ENCODE measurements at places on chromosomes 2 and 18.

DNA sequence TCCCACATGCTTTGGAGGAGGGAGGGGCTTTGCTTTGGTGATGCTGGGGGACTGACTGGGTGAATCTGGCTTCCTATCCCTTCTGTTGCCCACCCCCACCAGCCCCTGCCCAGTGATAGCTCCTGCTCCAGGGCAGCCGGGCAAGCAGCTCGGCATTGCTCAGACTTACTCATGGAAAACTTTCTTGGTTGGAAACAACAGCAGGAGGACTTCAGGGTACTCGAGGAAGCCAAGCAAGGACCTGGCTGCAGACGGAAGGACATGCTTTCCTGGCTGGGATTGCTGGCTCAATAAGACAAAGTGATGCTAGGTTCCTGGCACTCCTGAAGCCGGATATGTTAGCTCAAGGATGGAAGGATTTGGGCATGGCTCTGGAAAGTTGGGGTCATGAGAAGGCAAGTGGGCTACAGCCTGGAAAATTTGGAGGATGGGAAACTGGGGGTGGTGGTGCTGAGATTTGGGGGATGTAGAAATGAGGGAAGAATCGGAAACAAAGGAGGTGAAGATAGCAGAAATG is 3.1 kb downstream of the SPEG start:
- no peak for DNase-seq

DNA sequence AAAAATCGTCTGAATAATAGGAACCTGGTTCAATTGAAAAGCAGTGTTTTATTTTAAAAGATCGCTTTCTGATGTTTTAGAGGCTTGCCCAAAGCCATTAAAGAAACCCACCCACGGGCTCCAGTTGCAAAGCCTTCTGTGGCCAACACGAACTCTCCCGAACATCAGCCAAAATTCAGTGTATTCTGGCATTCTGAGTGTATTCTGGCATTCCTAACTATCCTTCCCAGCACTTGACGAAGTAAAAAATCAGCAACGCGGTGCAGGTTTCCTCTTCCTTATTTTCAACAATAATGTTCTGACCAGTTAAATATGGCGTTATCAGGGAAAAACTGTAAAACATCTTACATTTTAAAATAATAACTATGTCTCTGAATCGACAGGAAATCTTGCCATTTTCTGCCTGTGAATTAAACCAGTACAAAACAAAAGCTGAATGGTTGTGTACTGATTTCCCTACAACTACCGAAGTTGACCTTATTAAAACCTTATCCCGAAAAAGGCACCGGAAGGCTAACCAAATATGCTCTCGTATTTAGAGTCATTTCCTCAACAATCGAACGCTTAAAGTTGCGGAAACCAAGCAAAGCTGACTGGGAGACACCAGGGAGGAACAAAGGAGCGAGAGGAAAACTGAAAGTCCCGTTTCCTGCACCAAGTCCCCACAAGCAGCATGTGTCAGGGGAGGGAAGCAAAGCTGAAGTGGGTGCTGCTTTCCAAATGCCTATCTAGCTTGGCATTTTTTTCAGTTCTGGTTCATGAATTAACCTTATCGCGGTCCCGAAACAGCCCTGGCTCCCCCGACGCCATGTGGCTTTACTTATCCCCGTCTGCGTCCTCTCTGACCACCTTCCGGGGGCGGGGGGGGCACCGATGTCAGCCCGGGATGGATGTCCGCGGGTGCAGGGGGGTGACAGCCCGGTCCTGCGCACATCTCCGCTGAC is 44.3 kb downstream of the ZNF516 start:
- DNase-seq, result no peak

DNA sequence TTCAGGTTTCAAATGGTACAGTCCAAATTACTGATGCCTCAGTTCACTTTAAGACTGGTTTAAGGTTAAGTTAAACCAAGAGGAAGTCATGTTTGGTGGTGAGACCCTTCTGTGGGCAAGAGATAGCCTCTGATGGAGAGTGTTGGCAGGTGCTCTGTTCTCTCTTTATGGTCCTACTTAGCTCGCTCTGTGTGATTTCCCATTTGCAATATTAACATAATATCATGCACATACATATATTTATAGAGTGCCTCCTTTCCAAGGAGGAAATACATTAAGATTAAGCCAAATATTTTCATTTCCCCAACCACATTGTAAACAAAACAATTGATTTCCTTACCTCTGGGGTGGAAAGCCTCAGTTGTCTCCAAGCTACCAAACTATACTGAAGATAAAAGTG is 222.4 kb downstream of the PIK3C3 start:
- no peak for DNase-seq

DNA sequence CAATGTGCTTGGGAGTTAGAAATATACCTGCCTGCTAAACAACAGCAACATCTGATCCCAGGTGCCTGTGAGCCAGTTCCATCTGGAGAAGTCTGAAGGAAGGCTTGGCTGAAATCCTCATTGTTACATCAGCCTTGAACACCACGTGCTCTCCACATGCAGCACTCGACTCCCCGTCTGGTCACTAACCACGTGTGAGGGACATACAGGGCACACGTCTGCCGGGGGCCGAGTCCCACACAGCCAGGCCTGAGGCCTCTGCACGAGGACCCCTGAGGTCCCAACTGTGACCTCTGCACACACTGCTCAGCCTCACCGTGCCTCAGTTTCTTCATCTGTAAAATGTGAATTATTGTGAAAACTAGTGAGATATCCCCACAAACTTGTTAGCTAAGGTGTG is 236.5 kb upstream of the SALL3 start:
- no peak for DNase-seq

DNA sequence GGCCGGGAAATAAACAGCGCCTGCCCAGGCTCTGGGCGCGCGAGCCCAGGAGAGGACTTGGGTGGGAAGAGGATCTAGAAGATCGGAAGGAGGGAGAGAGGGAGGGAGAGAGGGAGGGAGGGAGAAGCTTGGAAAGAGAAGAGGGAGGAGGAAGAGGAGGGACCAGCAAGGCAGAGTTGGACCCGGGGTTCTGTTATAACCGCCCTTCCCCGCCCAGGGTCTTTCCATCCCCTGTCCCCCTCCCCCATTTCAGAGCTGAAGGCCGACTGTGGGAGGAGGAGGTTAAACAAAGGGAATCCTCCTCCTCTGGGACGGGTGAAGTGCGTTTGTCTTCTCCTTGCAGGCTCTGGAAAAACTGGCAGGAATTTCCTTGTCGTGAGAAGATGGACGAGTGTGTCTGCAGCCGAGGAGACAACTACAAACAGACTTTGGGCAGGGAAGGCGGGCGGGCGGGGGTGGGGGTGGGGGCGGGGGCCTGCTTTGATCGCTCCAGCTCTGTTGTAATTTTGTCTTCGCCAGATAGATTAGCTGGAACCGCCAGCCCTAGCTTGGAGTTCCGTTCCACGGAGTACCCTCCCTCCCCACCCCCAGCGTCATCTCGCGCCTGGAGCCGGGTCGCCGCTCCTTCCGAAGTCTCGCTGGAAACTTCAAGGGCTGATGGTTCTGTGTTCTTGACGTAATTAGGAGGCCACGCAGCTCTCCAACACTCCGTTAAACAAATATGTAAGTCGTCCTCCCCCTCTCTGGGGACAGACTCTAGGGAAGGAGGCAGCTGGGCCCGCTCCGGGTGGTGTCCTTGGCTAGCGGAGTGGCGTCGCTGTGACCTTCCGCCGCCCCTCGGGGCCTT is 6.4 kb upstream of the SP9 start:
- DNase-seq, result no peak

- DNase-seq, result no peak
These were observed 120.9 kb downstream of the SPTBN1 start for GRCh38 chr2:54577035-54577434.

GRCh38 chr2:216350214-216350791 is 22.0 kb downstream of the MARCHF4 start:
- DNase-seq, result no peak

GRCh38 chr2:149926149-149926548 is 338.6 kb upstream of the MMADHC start:
- no peak for DNase-seq
